Endothelial cell of coronary artery (primary cell): ENCODE measurements at places on chromosomes 3 and 15. TPM values are rescaled to one million over a fixed set of nuclear protein-coding genes. Genes with fewer than 3 reads are reported as not detected.

Gene KNL1
- total RNA-seq: 8.2 and 20.7 TPM in 2 replicates

Gene UACA
- 105 and 120 TPM in 2 replicates for total RNA-seq

Gene PLA2G4E
- total RNA-seq: not detected in 2 replicates

Gene TTC21A
- total RNA-seq: 1.7 and 1.8 TPM in 2 replicates

Gene ARL14
- not detected in 2 replicates for total RNA-seq

Gene PLCH1
- 0.09 TPM in 1 of 2 replicates, not detected in the other for total RNA-seq

Gene TMEM40
- not detected in 2 replicates for total RNA-seq

Gene POLQ
- 4.0 and 6.8 TPM in 2 replicates for total RNA-seq

Gene CX3CR1
- total RNA-seq: not detected in 2 replicates

Gene LTK
- total RNA-seq: under 0.01 and 0.19 TPM in 2 replicates

Gene RPL39L
- total RNA-seq: 24.2 and 33.6 TPM in 2 replicates

Gene STRIT1
- not detected in 2 replicates for total RNA-seq

Gene MTHFS
- total RNA-seq: 13.5 and 16.3 TPM in 2 replicates

Gene CFAP100
- not detected in 2 replicates for total RNA-seq

Gene OSBPL10
- 14.2 and 14.7 TPM in 2 replicates for total RNA-seq

Gene COL6A5
- not detected in 2 replicates for total RNA-seq

Gene FEZF2
- total RNA-seq: not detected in 2 replicates

Gene C3orf80
- total RNA-seq: under 0.01 and 0.09 TPM in 2 replicates

Gene FOXB1
- total RNA-seq: not detected in 2 replicates

Gene TMEM158
- total RNA-seq: 5.6 and 12.4 TPM in 2 replicates

Gene TM6SF1
- total RNA-seq: 31.8 and 44.3 TPM in 2 replicates

Gene C3orf20
- total RNA-seq: under 0.01 TPM in 2 replicates

Gene DNAJB8
- not detected in 2 replicates for total RNA-seq

Gene ANKUB1
- not detected in 2 replicates for total RNA-seq

Gene SH3GL3
- total RNA-seq: under 0.01 TPM in 1 of 2 replicates, not detected in the other

Gene FGF7
- 0.18 and 0.28 TPM in 2 replicates for total RNA-seq

Gene CFAP91
- 0.19 and 0.45 TPM in 2 replicates for total RNA-seq

Gene FOXL2
- under 0.01 and 0.19 TPM in 2 replicates for total RNA-seq

Gene IGDCC3
- not detected in 2 replicates for total RNA-seq

Gene NR2E3
- 0.09 and 0.18 TPM in 2 replicates for total RNA-seq

Gene PRR23B
- not detected in 2 replicates for total RNA-seq

Gene SV2B
- 0.18 TPM in 1 of 2 replicates, not detected in the other for total RNA-seq
